ENCODE measurements at places on chromosomes 1 and 21. TPM values are rescaled to one million over a fixed set of nuclear protein-coding genes. Genes with fewer than 3 reads are reported as not detected.

The PTGFR gene
- 1.1 TPM for total RNA-seq

- peak; percentile 71 for DNase-seq
- H3K36me3 ChIP-seq, result no peaks in the 10 kb centered on the region
- H3K27ac ChIP-seq, result peak overlapping the region; percentile 88
- no peaks in the 10 kb centered on the region for H3K27me3 ChIP-seq
- peak overlapping the region; percentile 71 for H3K4me3 ChIP-seq
- peaks cover 47% of the 10 kb centered on the region for H3K4me1 ChIP-seq
These were observed 721 bp downstream of the PBXIP1 start for GRCh38 chr1:154955039-154955717.

The TRIM62 gene
- 14.2 TPM for total RNA-seq

DNA sequence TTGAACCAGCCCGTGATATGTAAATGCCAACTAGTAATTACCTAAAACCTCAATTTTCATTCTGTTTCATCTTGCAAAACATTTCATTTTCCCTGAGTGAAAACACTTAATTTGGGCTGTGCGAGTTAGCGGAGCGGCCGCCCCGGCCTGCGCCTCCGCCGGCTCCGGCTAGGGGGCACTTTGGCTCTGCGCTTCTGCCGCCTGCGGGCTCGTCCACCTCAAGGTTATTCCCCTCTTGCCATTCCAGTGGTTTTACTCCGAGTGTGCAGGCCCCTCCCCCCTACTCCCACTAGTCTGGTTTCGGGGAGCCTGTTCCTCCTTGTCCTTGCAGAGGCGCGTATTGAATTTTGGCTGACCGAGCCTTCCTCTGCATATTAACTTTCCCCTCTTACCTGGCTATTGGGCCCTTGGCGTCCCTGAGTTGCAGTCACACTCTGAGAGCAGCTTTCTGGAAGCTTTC, 55.6 kb downstream of the PEX14 start:
- no peak overlapping the region for H3K27ac ChIP-seq
- DNase-seq, result no peak
- H3K4me3 ChIP-seq, result no peak overlapping the region
- H3K36me3 ChIP-seq, result no peaks in the 10 kb centered on the region
- H3K27me3 ChIP-seq, result no peaks in the 10 kb centered on the region

The HOOK1 gene
- 0.15 TPM for total RNA-seq

- peak; percentile 15 for DNase-seq
- no peak overlapping the region for H3K4me3 ChIP-seq
- no peaks in the 10 kb centered on the region for H3K27me3 ChIP-seq
- no peaks in the 10 kb centered on the region for H3K4me1 ChIP-seq
- H3K36me3 ChIP-seq, result no peaks in the 10 kb centered on the region
These were observed 28.4 kb downstream of the DMBX1 start for GRCh38 chr1:46517932-46518498.

GRCh38 chr1:6392809-6393399, 663 bp downstream of the ACOT7 start:
- H3K27me3 ChIP-seq, result no peaks in the 10 kb centered on the region
- H3K36me3 ChIP-seq, result no peaks in the 10 kb centered on the region
- peak overlapping the region; percentile 79 for H3K4me3 ChIP-seq
- no peak for DNase-seq
- H3K4me1 ChIP-seq, result peaks cover 12% of the 10 kb centered on the region

DNA sequence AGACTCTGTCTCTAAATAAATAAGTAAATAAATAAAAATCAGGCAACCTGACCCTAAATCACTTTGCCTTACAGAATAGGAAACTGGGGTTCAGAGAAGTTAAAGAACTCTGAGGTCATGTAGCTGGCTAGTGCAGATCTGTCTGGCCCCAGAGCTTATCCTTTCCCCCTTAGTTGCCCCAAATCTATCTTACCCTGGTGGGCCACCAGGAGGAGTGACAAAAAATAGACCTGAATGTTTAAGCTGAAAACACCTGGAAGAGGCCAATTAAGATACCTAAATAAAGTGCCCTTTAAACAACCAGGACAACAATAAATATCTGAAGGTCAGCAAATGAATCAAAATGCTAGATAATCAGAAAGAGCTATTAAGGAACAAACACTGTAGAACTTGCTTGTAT, 59.7 kb downstream of the TEX35 start:
- H3K4me1 ChIP-seq, result peaks cover 8% of the 10 kb centered on the region
- H3K27me3 ChIP-seq, result no peaks in the 10 kb centered on the region
- H3K36me3 ChIP-seq, result no peaks in the 10 kb centered on the region
- H3K27ac ChIP-seq, result no peak overlapping the region
- no peak for DNase-seq

GRCh38 chr1:25662061-25662460, 45.5 kb downstream of the MAN1C1 start:
- peaks cover 36% of the 10 kb centered on the region for H3K4me1 ChIP-seq
- H3K27me3 ChIP-seq, result no peaks in the 10 kb centered on the region
- H3K36me3 ChIP-seq, result no peaks in the 10 kb centered on the region
- DNase-seq, result no peak

The ANGPTL7 gene
- 1.4 TPM for total RNA-seq

The UTS2 gene
- 0.24 TPM for total RNA-seq

The LCE1B gene
- not detected for total RNA-seq

GRCh38 chr1:235502601-235503402, 1.4 kb downstream of the B3GALNT2 start:
- DNase-seq, result no peak
- H3K4me1 ChIP-seq, result peaks cover 32% of the 10 kb centered on the region
- peak overlapping the region; percentile 99 for H3K27ac ChIP-seq
- no peaks in the 10 kb centered on the region for H3K36me3 ChIP-seq

DNA sequence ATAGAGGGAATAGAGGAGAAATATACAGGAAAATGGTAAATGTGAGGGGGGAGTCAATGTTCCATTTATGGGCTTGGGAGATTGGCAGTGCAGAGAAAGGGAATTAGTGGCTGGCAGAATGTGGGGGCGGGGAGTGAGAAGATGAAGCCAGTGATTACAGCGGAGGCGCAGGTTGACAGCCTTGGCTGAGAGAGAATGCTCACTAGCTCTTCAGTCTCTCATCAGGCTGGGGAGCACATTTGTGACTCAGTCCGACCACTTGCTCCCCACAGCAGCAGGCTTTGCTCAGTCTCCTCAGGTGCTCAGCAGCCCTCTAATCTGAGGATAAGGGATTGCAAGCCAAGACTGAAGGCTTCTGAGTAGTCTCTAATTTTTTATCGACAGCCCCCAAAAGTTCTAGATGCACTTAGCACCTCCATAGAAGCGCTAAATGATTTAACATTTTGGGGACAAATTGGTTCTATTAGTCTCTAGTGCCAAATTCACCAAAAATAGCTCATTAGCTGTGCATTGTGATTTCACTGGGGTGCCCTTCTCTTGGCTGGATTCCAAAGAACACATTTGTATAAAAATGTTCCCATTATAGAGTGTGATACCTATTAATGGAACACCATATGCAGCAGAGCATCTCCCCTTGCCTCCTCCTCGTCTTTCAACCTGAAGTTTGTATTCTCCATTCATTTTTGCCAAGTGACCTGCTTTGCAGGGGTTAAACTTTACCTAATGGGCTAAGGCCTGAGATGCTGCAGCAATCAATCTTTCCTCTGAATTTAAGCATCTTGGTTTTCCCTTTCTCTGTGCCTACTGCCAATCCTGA, 191.8 kb downstream of the ZNF326 start:
- H3K4me3 ChIP-seq, result no peak overlapping the region
- H3K36me3 ChIP-seq, result no peaks in the 10 kb centered on the region
- H3K27me3 ChIP-seq, result no peaks in the 10 kb centered on the region
- H3K27ac ChIP-seq, result no peak overlapping the region
- H3K4me1 ChIP-seq, result no peaks in the 10 kb centered on the region

The MAD2L2 gene
- 26.8 TPM for total RNA-seq

- H3K4me1 ChIP-seq, result no peaks in the 10 kb centered on the region
- no peak overlapping the region for H3K4me3 ChIP-seq
- H3K27me3 ChIP-seq, result no peaks in the 10 kb centered on the region
- H3K27ac ChIP-seq, result no peak overlapping the region
- peaks cover 10% of the 10 kb centered on the region for H3K36me3 ChIP-seq
These were observed 12.7 kb upstream of the TGFB2 start for GRCh38 chr1:218332416-218332815.

The MROH9 gene
- not detected for total RNA-seq

DNA sequence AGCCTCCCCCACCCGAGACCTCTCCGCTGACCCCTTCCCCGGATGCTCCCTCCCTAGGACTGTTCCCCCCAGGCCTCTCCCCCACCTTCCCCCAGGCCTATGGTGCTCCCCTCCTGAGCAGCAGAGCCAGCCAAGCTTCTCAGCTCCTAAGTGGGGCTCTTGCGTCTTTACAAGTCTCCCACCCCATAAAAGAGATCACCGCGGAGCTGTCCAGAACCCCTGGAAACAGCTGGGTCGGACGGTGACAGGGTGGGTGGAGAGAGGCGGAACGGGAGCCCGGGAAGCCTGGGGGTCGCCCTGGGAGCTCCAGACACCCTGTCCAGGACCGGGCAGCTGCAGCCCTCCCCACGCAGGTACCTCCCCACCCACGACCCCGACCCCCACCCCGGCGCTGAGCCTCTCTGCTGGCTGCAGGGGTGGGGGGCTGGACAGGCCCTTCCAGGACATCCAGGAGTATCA, 61.2 kb downstream of the WNT9A start:
- DNase-seq, result no peak
- H3K36me3 ChIP-seq, result no peaks in the 10 kb centered on the region
- H3K27me3 ChIP-seq, result peaks cover 5% of the 10 kb centered on the region
- H3K27ac ChIP-seq, result no peak overlapping the region

The PAPPA2 gene
- total RNA-seq, result 1.1 TPM

The S100A10 gene
- 41.8 TPM for total RNA-seq

- no peak overlapping the region for H3K27ac ChIP-seq
- no peak for DNase-seq
- no peak overlapping the region for H3K4me3 ChIP-seq
- H3K36me3 ChIP-seq, result no peaks in the 10 kb centered on the region
- peaks cover 34% of the 10 kb centered on the region for H3K27me3 ChIP-seq
These were observed 3.1 kb downstream of the ACKR1 start for GRCh38 chr1:159207774-159208173.

- peaks cover 23% of the 10 kb centered on the region for H3K4me1 ChIP-seq
- no peak overlapping the region for H3K27ac ChIP-seq
- no peak for DNase-seq
- H3K4me3 ChIP-seq, result no peak overlapping the region
These were observed 3.0 kb downstream of the LYST start for GRCh38 chr1:235863699-235864093.

The NT5C1A gene
- total RNA-seq, result 66.6 TPM

GRCh38 chr21:31686272-31686915, 26.9 kb downstream of the SOD1 start:
- DNase-seq, result no peak
- H3K27ac ChIP-seq, result no peak overlapping the region
- peaks cover 100% of the 10 kb centered on the region for H3K36me3 ChIP-seq
- H3K27me3 ChIP-seq, result no peaks in the 10 kb centered on the region
- H3K4me1 ChIP-seq, result no peaks in the 10 kb centered on the region

DNA sequence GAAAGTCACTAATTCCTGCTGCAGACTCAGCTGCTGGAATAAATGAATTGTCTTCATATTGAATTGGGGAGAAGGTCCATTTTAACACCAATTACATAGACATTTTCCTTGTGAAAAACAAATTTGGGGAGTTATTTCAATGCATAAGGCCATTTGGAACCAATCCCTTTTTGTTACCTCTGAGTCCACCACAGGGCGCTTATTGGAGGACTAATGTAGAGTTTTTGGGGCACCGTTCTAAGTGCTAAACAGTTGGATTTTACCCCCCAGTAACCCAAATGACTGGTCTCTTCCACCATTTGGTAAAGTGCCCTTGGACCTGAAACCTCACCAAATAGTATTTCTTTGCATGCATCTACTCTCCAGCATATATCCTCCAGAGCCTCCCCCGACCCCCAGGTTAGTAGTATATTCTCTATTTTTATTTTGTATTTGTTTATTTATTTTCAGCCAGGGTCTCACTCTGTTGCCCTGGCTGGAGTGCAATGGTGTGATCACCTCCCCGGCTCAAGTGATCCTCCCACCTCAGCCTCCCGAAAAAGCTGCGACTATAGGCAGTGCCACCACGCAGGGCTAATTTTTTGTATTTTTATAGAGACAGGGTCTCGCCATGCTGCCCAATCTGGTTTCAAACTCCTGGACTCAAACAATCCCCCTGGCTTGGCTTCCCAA, 1.6 kb downstream of the PRUNE1 start:
- H3K4me3 ChIP-seq, result peak overlapping the region; percentile 75
- peaks cover 37% of the 10 kb centered on the region for H3K4me1 ChIP-seq
- no peaks in the 10 kb centered on the region for H3K36me3 ChIP-seq
- H3K27me3 ChIP-seq, result no peaks in the 10 kb centered on the region

GRCh38 chr21:15206514-15206913, 141.7 kb upstream of the NRIP1 start:
- no peaks in the 10 kb centered on the region for H3K36me3 ChIP-seq
- H3K27ac ChIP-seq, result no peak overlapping the region
- no peak overlapping the region for H3K4me3 ChIP-seq
- no peaks in the 10 kb centered on the region for H3K27me3 ChIP-seq
- no peaks in the 10 kb centered on the region for H3K4me1 ChIP-seq

The KCNQ4 gene
- total RNA-seq, result 7.0 TPM

The HPDL gene
- total RNA-seq, result 2.6 TPM

DNA sequence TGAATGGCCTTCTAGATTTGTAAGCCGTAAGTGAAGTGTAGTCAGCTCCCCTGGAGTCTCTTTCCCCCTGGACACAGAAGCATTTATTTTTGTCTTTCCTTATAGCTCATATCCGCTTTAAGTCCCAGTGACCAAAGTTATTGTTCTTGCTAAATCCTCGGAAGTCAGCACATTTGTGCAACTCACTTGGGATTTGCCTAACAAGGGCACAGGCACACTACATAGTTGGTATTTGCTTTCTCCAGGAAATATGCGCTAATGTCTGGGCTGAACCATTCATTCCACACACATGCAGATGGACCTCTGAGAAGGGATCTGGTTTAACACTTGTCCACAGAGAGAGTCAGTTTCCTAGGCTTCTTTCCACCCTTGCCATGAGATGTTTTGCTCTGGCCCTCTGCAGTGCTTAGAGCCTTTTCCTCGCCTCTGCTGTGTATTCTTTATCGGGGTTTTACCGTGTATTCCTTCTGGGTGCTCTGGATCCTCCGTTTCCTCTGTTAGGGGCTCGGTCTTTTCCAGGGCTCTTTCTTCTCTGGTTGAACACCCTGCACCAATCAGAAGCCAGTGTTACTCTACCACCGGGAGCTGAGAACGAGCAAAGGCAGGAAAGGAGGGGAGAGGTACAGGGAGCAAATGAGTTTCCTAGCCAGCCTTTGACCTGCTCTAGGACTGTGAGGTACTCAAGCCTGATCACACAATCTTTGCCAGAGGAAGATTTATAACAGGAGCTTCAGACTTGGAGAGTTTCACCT, 72.4 kb downstream of the ABCA4 start:
- H3K36me3 ChIP-seq, result no peaks in the 10 kb centered on the region
- H3K27me3 ChIP-seq, result no peaks in the 10 kb centered on the region
- no peak overlapping the region for H3K4me3 ChIP-seq
